ENCODE measurements at places on chromosomes 11 and 22. TPM values are rescaled to one million over a fixed set of nuclear protein-coding genes. Genes with fewer than 3 reads are reported as not detected.

MOGAT2 gene
- not detected for total RNA-seq

LDLRAD3 gene
- 12.3 TPM for total RNA-seq

MMP13 gene
- not detected for total RNA-seq

ATXN10 gene
- 89.3 TPM for total RNA-seq

RIMBP3B gene
- total RNA-seq: not detected

PRG3 gene
- total RNA-seq: not detected

RTN4R gene
- 4.9 TPM for total RNA-seq

NFAM1 gene
- under 0.01 TPM for total RNA-seq

ZBED4 gene
- 17.3 TPM for total RNA-seq

PDGFD gene
- total RNA-seq: 0.48 TPM

TRIM51 gene
- not detected for total RNA-seq

SAA4 gene
- total RNA-seq: 1.9 TPM

ABTB2 gene
- 0.43 TPM for total RNA-seq

INSC gene
- total RNA-seq: 0.72 TPM

CCDC116 gene
- total RNA-seq: not detected

CHEK2 gene
- 14.9 TPM for total RNA-seq

CD3E gene
- total RNA-seq: not detected

RFPL2 gene
- total RNA-seq: not detected

MISFA gene
- not detected for total RNA-seq

WNT7B gene
- 18.5 TPM for total RNA-seq

SPINDOC gene
- total RNA-seq: 6.0 TPM

RHOD gene
- 149 TPM for total RNA-seq

BRSK2 gene
- not detected for total RNA-seq

PRR33 gene
- not detected for total RNA-seq

FAT3 gene
- 1.9 TPM for total RNA-seq

CTSW gene
- total RNA-seq: not detected

SAA2 gene
- 54.2 TPM for total RNA-seq

NTM gene
- total RNA-seq: 8.9 TPM

ROBO4 gene
- total RNA-seq: 0.72 TPM

OR52N4 gene
- not detected for total RNA-seq

OR4D5 gene
- total RNA-seq: not detected

C22orf31 gene
- not detected for total RNA-seq

SIK2 gene
- 5.8 TPM for total RNA-seq

NOX4 gene
- 0.64 TPM for total RNA-seq

ACR gene
- total RNA-seq: not detected

MAP6 gene
- not detected for total RNA-seq

DERL3 gene
- total RNA-seq: 1.2 TPM

MRGPRX3 gene
- total RNA-seq: 2.4 TPM

OR8D1 gene
- total RNA-seq: not detected

TMEM191B gene
- 1.1 TPM for total RNA-seq

RAB3IL1 gene
- 1.9 TPM for total RNA-seq

PTPRCAP gene
- 0.24 TPM for total RNA-seq

OR10S1 gene
- total RNA-seq: not detected
